NCI-H226 (cell line): ENCODE measurements at places on chromosomes 5 and 9.

- DNase-seq, result peak; percentile 60
These were observed 193.6 kb downstream of the HSPA4 start for GRCh38 chr5:133245191-133246052.

- DNase-seq, result no peak
These were observed 75.2 kb upstream of the SMARCA2 start for GRCh38 chr9:1939926-1940368.

DNA sequence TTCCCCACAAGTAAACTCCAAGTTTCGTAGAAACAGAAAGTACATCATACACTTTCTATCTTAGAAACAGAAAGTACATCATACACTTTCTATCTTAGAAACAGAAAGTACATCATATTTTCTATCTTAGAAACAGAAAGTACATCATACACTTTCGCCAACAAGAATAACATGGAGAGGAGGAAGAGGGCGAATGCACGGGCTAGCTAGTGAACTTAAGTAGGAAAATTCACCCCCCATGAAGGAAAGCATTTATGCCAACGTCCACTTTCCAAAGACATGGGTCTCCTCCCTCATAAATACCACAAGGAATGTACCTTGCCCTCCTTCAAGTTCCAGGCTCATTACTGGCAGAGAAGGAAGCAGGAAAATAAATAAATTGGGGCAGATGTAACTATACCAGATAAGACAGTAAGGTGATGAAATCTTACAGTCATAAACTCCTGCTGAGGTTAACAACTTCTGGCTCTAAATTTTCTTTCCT lies 64.7 kb downstream of the FRMD3 start:
- DNase-seq, result peak; percentile 55

GRCh38 chr5:174491265-174491664 lies 233.1 kb upstream of the MSX2 start:
- DNase-seq, result no peak

GRCh38 chr5:141608046-141608445 lies 10.8 kb downstream of the DIAPH1 start:
- no peak for DNase-seq

DNA sequence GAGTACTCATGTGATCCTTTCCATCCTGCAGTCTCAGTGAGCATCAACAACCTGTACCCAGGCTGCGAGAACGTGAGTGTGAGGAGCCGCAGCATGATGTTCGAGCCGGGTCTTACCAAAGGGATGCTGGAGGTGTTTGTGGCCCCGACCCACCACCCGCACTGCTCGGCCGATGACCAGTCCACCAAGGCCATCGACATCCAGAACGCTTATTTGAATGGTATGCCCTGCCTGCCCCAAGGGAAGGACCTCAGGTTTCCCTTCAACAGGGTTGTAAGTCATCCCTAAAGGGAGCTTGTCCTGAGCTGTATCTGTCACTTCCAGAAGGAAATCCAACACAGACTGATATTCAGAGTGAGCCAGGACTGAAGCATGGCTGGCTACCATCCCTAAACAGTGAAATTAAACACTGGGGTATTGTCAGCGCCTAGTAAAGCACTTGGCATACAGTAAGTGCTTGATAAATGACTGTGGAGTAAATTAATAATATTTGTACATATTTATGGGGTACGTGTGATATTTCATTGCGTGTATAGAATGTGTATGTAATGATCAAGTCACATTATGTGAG lies 39.3 kb upstream of the CTSL start:
- DNase-seq, result no peak

- DNase-seq, result peak; percentile 28
These were observed 800 bp upstream of the KCNN2 start for GRCh38 chr5:114360816-114361723.

DNA sequence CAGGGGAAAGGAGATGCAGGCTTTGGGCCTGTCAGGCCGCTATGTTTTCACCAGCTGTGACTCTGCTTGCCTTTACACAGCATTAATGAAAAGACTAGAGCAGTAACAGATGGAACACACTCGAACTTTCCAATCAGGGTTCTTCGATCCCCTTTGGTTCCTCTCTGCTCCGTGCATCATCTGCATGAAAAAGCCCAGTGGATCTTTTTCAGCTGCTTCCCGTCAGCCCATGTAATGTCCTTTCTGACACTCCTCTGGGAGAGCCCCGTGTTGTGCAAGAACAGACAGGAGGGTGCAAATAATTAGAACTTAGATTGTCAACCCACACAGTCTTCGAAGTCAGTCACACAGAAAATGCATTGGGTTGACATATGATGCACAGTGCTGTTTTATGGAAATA lies 448.9 kb upstream of the ZNF462 start:
- no peak for DNase-seq

DNA sequence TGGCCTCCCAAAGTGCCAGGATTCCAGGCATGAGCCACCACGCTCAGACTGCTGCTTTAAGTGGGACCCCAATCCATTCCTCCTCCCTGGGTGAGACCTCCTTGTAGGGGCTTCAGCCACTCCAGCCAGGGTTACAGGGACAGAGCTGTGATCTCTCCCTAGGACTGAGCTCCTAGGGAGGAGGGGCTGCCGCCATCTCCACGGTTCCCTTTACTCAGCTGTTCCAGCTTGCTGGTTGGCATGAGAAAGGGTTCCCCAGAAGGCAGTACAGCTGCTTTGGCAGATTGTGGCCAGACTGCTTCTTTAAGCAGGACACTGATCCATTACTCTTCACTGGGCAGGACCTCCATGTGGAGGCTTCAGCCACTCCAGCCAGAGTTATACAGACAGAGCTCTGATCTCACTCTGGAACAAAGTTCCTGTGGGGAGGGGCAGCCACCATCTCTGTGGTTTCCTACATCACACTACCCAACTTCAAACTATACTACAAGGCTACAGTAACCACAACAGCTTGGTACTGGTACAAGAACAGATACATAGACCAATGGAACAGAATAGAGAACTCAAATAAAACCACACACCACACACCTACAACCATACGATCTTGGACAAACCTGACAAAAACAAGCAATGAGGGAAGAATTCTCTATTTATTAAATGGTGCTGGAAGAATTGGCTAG lies 7.2 kb downstream of the INSL6 start:
- DNase-seq, result no peak
